Activated T-cell treated with anti-CD3 and anti-CD28 coated beads, Interleukin-2, amount 50 U/mL, for 4 hours (primary cell): ENCODE measurements at places on chromosomes 3 and 15. TPM values are rescaled to one million over a fixed set of nuclear protein-coding genes. Genes with fewer than 3 reads are reported as not detected.

The CLK3 gene
- 74.8 TPM for total RNA-seq

The SSUH2 gene
- total RNA-seq, result not detected

The PRRT3 gene
- 7.5 TPM for total RNA-seq

The THPO gene
- total RNA-seq, result not detected

The GPX1 gene
- 109 TPM for total RNA-seq

The SGO1 gene
- 6.5 TPM for total RNA-seq

The ARPC4 gene
- 268 TPM for total RNA-seq

The CMTM8 gene
- total RNA-seq, result 3.9 TPM

The C3orf70 gene
- total RNA-seq, result not detected

The ZKSCAN7 gene
- 2.3 TPM for total RNA-seq

The CHD2 gene
- total RNA-seq, result 67.7 TPM

The CCDC39 gene
- total RNA-seq, result not detected

The UNC13C gene
- total RNA-seq, result not detected

The GOLGA8Q gene
- total RNA-seq, result 0.13 TPM

The PLCH1 gene
- total RNA-seq, result 0.08 TPM

The TEX55 gene
- total RNA-seq, result not detected

The MUC20 gene
- total RNA-seq, result 0.63 TPM

The B3GALNT1 gene
- total RNA-seq, result 1.3 TPM

The FAM227B gene
- total RNA-seq, result 1.3 TPM

The HGD gene
- total RNA-seq, result 0.38 TPM

The C2CD4A gene
- total RNA-seq, result 0.69 TPM

The HTR3E gene
- not detected for total RNA-seq

The CLRN1 gene
- total RNA-seq, result not detected

The SYNPR gene
- total RNA-seq, result not detected

The TIPIN gene
- 79.6 TPM for total RNA-seq

The SATB1 gene
- total RNA-seq, result 209 TPM

The TRH gene
- not detected for total RNA-seq

The SETMAR gene
- total RNA-seq, result 21.3 TPM

The SNTN gene
- not detected for total RNA-seq

The CLDN16 gene
- total RNA-seq, result not detected

The PCNP gene
- 186 TPM for total RNA-seq

The CLEC3B gene
- 0.38 TPM for total RNA-seq

The TMEM108 gene
- total RNA-seq, result not detected

The HACD2 gene
- total RNA-seq, result 27.5 TPM

The OIP5 gene
- total RNA-seq, result 10.2 TPM

The CFAP91 gene
- 0.16 TPM for total RNA-seq

The LYSMD2 gene
- 16.3 TPM for total RNA-seq

The SPTBN5 gene
- 0.46 TPM for total RNA-seq

The KLHL25 gene
- total RNA-seq, result 5.1 TPM

The PSTPIP1 gene
- total RNA-seq, result 92.1 TPM

The GOLGA8T gene
- not detected for total RNA-seq

The GATM gene
- total RNA-seq, result 1.7 TPM

The SEC61A1 gene
- total RNA-seq, result 216 TPM

The ZPLD1 gene
- total RNA-seq, result not detected

The SV2B gene
- total RNA-seq, result 0.03 TPM

The FETUB gene
- not detected for total RNA-seq

The ST3GAL6 gene
- total RNA-seq, result not detected

The TLR9 gene
- not detected for total RNA-seq

The STARD5 gene
- total RNA-seq, result 5.3 TPM

The PRTG gene
- total RNA-seq, result not detected

The ADGRG7 gene
- not detected for total RNA-seq

The AEN gene
- total RNA-seq, result 141 TPM

The TRANK1 gene
- total RNA-seq, result 2.2 TPM

The TSC22D2 gene
- 20.9 TPM for total RNA-seq

The CYP1A1 gene
- 0.76 TPM for total RNA-seq

The ERC2 gene
- total RNA-seq, result 0.16 TPM
